ENCODE measurements at places on chromosomes 12 and 14.

- DNase-seq = no peak
Measured at GRCh38 chr14:90062127-90062794, 467 bp downstream of the KCNK13 start.

GRCh38 chr12:2173971-2174370 is 121.2 kb downstream of the CACNA1C start:
- no peak for DNase-seq

GRCh38 chr14:75059642-75060041 is 4.2 kb downstream of the ACYP1 start:
- DNase-seq = no peak

- no peak for DNase-seq
Measured at GRCh38 chr12:58639318-58639934, 280.9 kb downstream of the LRIG3 start.

- no peak for DNase-seq
Measured at GRCh38 chr14:93741556-93742230, 46.6 kb downstream of the PRIMA1 start.

DNA sequence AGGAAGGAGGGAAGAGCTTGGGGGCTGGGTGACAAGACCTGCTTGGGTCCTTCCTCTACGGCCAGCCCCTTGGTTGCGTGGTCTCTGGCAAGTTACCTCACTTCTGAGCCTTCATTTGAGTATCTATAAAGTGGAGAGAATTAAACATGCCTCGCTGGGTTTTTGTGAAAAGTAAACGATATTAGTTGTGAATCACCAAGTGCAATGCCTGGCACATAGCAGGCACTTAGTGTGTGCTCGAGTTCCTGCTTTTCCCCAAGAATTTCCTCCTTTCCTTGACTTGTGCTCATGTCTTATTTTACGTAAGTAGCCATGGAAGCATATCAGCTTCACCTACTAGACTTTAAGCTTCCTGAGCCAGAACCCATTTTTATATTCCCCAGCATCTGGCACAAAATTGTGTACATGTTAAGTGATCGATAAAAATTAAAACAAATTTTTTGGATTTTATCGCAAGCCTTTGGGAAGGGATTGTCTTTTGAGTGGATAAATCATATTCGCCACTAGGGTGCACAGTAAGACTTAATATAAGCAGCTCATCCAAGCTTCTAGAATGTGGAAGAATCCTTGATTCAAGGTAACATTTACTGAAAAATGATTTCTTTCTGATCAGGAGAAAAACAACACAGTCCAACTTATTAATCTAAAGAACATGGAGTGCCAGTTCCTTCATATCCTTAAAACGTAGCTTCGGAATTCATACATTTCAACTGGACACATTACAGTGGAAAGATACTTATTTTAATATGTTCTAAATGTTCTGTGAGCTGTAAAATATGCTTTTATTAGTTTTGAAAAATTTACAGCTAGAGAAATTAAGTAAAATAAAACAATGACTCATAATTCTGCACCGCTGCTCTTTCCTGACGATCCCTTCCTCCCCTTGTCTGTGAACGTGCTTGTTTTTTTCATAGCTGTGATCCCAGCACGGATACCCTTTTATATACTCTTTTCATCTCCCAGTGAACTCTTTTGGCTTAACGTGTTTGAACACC is 62.0 kb downstream of the SLC25A47 start:
- peak; percentile 14 for DNase-seq

- DNase-seq = no peak
Measured at GRCh38 chr12:101570047-101570446, 24.7 kb upstream of the MYBPC1 start.

- no peak for DNase-seq
Measured at GRCh38 chr12:124073356-124074035, 100.5 kb downstream of the ZNF664 start.

DNA sequence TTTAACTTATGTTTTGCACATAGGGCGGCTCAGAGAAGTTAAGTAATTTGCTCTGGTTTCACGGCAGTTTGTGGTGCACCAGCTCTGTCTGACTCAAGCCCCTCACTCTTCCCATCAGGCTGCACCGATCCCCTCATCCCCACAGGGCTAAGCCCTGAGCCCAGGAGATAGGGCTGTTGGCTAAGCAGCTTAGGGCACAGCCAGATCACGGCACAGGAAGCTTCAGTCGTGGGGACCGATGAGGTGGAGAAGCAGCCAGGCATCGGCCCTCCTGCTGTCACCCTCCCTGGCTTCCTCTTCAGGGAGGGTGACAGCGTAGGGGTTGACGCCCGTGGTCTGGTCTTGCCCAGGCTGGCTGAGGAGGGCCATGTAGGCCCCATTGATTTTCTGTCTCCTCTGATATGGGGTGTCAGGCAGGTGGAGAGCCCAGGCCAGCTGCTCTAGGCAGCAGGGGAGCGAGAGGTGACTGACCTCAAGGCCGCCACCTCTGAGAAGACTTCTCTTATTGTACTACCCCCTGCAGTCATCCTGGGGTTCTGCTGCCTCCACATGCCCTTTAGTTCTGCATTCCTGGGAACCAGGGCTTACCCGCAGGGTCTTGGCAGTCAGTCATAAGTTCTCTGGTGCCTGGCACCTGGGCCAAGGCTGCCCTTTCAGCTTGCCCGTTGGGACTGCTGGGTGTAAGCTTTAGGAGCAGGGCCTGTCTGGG is 166.4 kb downstream of the TSPAN9 start:
- no peak for DNase-seq

GRCh38 chr12:70557583-70558191 is 79.5 kb downstream of the PTPRB start:
- DNase-seq = no peak

DNA sequence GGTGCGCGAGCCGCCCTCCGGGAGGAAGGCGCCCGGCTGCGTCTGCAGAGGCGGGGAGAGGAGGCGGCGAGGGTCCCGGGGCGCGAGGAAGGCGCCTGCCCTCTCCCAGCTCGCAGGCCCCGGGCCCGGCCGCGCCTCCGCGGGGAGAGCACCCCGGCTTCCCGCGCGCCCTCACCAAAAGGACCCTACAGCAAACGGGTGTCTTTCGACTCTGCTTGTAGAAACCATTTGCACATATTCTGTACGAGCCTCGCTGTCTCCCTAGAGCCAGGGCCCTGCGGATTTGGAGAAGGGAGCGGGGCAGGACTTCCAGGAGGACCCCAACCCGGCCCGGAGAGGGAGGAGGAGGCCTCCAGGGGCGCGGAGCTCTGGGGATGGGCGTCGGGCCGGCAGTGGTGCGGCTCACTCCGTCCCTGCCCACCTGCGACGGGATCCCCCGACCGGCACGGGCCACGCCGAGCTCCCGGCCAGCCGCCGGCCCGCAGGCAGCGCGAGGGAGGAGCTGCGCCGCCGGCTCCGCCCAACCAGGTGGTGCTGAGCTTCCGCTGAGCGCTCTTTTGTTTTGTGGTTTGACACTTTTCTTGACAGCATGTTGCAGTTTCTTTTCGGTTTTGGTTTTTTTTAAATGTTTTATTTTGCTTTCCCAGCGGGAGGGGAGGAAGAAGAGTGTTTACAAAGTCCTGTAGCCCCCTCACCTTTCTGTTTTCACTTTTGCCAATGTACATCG is 103.3 kb upstream of the FKBP4 start:
- DNase-seq = peak; percentile 32

GRCh38 chr12:118359541-118359915 is 13.2 kb downstream of the TAOK3 start:
- peak; percentile 54 for DNase-seq

DNA sequence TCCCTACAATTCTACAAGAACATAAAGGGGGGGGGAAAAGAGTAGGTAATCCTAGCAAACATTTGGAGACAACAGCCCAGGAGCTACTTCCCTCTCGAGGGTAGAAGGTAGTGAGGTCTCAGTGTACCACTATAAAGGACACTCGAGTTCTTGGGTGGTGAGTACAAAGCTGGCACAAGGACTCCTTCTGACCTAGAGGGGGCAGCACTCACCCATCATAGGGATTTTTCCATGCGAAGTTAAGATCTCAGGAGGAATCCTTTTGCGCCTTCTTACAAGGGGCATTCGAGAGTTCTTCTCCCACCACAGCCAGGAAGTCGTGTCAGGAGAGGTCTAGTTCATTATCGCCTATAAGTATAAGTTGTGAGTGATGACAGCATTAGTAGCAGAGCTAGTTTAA is 200.2 kb upstream of the RBM19 start:
- DNase-seq = no peak

DNA sequence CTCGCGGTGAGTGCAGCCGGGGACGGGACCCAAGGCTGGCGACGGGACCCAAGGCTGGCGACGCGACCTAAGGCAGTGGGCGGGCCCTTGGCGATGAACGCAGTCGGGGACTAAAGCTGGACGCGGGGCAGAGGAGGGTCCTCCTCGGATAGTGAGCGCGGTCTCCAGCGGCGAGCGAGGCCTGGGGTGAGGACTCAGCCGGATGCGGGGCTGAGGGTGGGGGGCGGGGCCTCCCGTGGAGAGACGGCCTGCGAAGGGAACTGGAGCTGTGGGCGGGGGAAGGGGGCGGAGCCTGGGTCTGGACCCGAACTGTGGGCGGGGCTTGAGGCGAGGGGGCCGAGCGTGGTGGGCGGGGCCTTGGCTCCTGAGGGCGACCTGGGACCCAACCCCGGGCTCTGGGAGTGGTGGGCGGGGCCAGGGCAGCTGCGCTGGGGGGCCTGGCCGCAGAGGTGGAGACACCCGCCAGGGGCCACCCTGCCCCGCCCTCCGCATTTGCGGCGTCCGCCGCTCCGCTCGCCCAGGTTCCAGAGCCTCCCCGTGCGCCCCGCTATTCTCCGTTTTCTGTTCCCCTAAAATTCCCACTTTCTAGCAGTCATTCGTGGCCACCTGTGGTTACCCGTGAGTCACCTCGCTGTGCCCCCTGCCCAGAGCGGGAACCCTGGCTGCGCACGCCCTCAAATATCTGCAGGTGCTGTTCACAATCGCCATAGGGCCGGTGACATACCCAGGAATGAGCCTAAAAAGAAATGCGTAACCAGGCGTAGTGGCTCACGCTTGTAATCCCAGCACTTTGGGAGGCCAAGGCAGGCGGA is 508 bp upstream of the BRF1 start:
- peak; percentile 98 for DNase-seq

- DNase-seq = no peak
Measured at GRCh38 chr12:52313926-52314325, 7.3 kb downstream of the KRT83 start.

DNA sequence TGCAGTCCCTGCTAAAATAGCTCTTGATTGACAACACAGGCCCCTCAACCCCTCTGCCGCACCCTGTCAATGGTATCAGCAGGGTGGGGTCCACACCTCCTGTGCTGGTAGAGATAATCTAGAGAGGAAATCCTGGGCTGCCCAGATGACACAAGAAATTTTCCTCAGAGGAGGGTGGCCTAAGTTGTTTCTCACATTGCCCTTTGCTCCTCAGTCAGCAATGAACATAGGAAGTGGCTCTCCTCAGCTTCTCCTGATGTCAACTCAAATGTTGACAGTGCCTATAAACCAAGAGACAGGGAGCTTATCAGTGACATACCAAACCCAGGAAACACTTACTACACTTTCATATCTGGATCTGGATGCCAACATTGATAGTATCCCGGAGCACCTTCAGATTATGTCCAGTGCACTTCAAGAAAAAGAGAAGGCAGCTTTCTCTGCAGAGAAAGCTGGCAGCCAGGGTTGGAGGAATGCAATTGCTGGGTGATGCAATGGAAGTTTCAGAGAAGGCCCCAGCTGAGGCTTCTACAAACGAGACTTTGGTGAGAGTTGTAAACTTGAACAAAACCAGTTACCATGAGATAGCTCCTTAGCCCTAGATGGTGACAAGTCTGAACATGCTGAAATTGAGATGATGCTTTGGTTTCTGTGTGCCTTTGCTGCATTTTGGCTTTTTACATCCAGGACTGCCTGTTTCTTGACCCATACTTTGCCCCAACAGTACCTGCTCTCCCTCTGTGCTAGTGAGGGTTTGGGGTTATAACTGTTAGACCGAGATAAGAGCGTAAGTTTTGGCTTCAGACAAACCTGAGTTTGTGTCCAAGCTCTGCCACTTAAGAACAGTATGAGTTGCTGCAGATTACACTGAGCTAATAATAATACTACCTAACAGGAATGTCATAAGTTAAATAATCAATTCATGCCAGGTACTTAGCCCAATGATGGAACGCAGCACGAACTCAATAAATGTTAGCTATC is 183.5 kb downstream of the NUAK1 start:
- no peak for DNase-seq

GRCh38 chr12:109744026-109744425 is 30.4 kb downstream of the FAM222A start:
- DNase-seq = no peak

GRCh38 chr14:89753828-89754412 is 200.6 kb downstream of the EFCAB11 start:
- DNase-seq = no peak

DNA sequence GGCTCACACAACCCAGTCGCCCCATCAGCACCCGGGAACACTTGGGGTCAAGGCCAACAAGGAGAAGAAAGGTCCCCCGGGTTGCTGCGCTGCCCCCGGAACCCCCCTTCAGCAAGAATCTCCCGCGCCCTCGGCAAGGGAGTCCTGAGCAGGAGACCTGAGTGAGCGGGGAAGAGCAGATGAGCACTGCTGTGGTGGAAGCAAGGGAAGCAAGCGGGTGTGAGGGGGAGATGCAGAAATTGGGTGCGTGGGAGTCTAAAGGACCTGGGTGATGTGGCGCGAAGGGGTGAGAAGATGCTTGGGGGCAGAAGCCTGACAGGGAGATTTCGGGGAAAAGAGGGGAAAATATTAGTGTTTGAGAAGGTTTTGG is 105.5 kb upstream of the PRB2 start:
- no peak for DNase-seq

DNA sequence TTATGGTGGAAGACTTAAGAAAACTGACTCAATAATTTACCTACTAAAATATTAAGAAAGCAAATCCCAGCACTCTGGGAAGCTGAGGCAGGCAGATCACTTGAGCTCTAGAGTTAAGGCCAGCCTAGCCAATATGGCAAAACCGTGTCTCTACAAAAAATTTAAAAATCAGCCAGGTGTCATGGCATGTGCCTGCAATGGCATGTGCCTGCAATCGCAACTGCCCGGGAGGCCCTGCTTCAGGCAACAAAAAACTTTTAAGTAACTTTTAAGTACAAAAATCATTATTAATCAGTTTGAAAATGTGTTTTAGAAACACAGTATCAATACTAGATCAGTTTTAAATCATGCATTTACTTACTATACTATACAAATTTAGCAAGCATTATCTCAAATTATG is 17.5 kb downstream of the C2CD5 start:
- no peak for DNase-seq

GRCh38 chr14:23869078-23869719 is 84.4 kb upstream of the DHRS4 start:
- no peak for DNase-seq

GRCh38 chr12:2013527-2014223 is 9.4 kb upstream of the DCP1B start:
- no peak for DNase-seq

- DNase-seq = peak; percentile 41
Measured at GRCh38 chr14:73245480-73246325, 8.4 kb downstream of the PAPLN start.

GRCh38 chr12:7610006-7610405 is 55.7 kb downstream of the APOBEC1 start:
- DNase-seq = no peak

- DNase-seq = no peak
Measured at GRCh38 chr12:119528241-119528640, 65.3 kb upstream of the TMEM233 start.

GRCh38 chr12:21294176-21294575 is 40.5 kb downstream of the SLCO1A2 start:
- DNase-seq = no peak

GRCh38 chr12:90211017-90211416 is 502.4 kb upstream of the ATP2B1 start:
- no peak for DNase-seq

GRCh38 chr12:122166422-122167349 is 7.3 kb downstream of the IL31 start:
- no peak for DNase-seq

Data from CD4-positive, alpha-beta T cell treated with Interleukin-4 for 1 hour (primary cell).